ENCODE measurements at places on chromosomes 2 and 18.

DNA sequence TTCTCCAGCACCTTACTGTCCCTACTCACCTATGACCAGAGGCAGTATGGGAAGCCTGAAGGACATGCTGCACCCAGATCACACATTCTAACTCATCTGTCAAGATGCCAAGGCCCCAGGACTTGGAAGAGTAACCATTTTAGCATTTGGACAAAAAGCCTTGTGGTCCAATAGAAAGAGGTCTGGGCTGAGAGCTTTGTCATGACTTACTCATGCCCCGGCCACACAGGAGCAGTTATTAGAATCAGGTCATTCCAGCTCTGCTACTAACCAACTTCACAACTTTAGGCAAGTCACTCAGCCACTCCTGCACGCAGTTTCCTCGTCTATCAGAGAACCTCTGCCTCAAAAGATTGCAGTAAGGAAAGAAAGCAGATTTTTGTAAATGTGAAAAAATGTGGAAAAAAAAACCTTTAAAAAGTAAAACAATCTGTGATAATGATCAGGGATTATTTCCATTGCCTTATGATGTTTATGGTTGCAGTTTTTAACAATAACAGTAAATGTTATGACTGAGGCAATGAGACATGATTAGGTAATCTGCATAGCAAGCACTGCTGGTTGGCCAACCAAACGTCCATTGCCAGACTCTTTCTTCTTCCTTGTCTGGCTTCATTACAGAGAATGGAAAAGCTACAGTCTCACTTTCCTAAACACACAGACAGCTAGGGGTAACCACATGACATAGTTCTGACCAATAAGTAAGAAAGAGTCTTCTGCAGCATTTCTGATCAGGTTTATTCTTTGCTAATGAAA is 255.4 kb upstream of the CHAC2 start:
- DNase-seq, result no peak

GRCh38 chr2:197128126-197128525 is 182.5 kb downstream of the ANKRD44 start:
- DNase-seq, result no peak

GRCh38 chr2:43745457-43745856 is 28.4 kb upstream of the DYNC2LI1 start:
- DNase-seq, result no peak

DNA sequence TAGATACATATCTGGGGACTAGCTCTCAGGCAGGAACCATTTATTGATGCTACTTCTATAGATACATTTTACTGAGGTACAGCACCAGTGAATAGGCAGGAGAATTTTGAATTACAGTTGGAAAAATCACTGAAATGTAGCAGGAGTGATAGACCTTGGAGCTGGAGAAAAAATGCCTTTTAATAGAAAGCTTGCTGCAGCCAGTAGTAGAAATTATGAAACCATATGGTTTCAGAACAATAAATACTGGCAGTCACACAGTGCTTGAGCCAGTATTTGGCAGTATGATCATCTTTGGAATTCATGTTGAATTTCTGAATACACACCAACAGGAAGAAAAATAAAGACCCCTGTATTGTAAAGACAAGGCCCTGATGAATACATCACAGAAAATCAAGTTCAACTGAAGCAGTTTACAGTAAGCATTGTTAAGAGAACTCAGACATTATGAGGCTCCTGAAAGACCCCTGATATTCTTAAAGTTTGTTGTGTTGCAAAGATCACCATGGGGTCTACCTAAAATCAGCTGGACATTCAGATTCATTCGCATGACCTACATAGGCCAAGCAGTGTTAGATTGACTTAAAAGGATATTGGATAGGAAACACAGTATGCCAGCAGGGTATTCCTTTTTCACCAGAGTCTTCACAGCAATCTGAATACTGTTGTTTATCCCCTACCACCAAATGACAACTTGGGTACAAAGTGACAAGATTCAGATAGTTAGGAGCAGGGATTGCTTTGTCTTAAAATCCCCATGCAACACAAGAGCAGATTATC is 139.0 kb downstream of the EHBP1 start:
- no peak for DNase-seq

GRCh38 chr2:171578127-171578803 is 56.0 kb downstream of the CYBRD1 start:
- DNase-seq, result no peak
